CD4-positive, alpha-beta T cell (primary cell): ENCODE measurements at places on chromosomes 3 and 15.

DNA sequence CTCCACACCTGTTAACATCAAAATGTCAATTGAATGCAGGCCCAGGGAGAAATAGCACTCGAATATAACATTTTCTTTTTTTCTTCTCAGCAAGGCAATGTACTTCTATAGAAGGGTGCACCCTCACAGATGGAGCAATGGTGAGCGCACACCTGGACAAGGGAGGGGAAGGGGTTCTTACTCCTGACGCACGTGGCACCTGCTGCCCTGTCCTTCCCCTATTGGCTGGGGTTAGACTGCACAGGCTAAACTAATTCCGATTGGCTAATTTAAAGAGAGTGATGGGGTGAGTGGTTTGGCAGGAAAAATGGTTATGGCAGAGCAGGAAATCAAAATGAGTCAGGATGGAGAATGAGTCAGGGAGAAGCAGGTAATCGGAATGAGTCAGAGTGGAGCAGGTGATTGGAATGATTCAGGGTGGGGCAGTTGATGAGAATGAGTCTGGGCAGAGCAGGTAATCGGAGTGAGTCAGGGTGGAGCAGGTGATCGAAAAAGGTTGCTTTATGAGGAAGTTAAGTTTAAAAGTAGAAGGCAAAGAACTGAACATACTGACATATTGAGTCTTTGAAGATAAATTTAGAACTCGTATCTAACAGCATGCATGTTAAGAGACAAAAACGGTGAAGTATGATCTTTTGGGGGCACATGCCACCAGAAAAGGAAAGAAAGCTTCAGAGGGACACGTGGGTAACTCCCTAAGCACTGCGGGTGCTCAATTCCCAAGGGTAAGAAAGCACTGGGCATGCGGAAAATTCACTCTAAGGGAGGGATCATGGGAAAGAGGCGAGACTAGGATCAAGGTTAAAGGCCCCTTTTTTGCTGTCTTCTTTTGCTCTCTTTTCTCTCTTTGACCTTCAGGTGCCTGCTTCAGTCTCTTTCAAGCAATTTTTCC, 72.9 kb upstream of the GALNT15 start:
- H3K27me3 ChIP-seq = no peaks in the 10 kb centered on the region
- no peaks in the 10 kb centered on the region for H3K4me1 ChIP-seq
- H3K36me3 ChIP-seq = no peaks in the 10 kb centered on the region
- no peak overlapping the region for H3K4me3 ChIP-seq
- DNase-seq = no peak

- no peaks in the 10 kb centered on the region for H3K36me3 ChIP-seq
- H3K27ac ChIP-seq = no peak overlapping the region
- H3K4me3 ChIP-seq = no peak overlapping the region
- H3K4me1 ChIP-seq = no peaks in the 10 kb centered on the region
- no peak for DNase-seq
Observed at GRCh38 chr3:192092388-192093005, 631.5 kb downstream of the PYDC2 start.

- no peak overlapping the region for H3K4me3 ChIP-seq
- no peaks in the 10 kb centered on the region for H3K4me1 ChIP-seq
- no peak for DNase-seq
Observed at GRCh38 chr3:96986241-96986640, 171.8 kb downstream of the EPHA6 start.

- no peaks in the 10 kb centered on the region for H3K36me3 ChIP-seq
- DNase-seq = peak; percentile 32
- H3K4me3 ChIP-seq = no peak overlapping the region
- peaks cover 36% of the 10 kb centered on the region for H3K4me1 ChIP-seq
- H3K27ac ChIP-seq = no peak overlapping the region
Observed at GRCh38 chr15:20352241-20353200, 189.1 kb downstream of the GOLGA6L6 start.

GRCh38 chr3:42412526-42413155, 2.2 kb upstream of the LYZL4 start:
- H3K4me1 ChIP-seq = no peaks in the 10 kb centered on the region
- DNase-seq = no peak
- H3K4me3 ChIP-seq = no peak overlapping the region
- no peaks in the 10 kb centered on the region for H3K36me3 ChIP-seq
- H3K27ac ChIP-seq = no peak overlapping the region

DNA sequence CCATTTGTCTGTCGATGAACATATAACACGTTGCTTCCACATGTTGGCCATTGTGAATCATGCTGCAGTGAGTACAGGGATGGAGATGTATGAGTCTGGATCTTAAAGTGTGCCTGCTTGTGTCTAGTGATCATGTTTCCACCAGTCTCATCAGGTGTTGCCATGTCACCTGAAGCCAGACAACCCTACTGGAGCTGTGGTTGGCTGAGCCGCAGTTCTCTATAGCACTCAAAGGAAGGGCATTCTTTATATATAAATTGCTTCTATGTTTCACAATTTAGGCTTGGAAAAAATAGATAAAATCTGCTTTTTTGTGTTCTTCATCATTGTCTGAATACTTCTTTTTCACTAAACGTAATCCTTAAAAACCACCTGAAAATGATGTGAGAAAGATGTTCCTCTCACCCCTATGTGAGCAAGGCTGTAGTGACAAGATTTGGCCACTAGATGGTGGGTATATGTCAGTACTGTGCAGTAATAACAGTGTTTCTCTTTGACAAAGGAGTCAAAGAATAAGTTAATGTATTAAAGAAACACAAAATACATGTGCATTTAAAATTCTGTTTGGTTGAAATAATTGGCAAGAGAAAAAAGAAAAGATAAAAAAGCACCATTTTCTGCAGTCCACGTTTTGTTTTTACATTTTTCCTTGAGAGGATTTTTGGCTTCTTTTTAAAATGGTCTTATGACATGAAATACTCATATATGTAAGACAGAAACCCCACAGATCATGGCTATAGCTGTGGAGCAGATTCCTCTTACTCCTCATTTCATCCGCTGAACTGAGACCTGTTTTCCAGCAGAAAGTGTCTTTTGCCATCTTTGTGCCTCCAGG, 394.5 kb upstream of the DPPA4 start:
- H3K27ac ChIP-seq = no peak overlapping the region
- peak; percentile 47 for DNase-seq
- no peaks in the 10 kb centered on the region for H3K36me3 ChIP-seq
- H3K4me1 ChIP-seq = peaks cover 2% of the 10 kb centered on the region
- H3K27me3 ChIP-seq = no peaks in the 10 kb centered on the region
- no peak overlapping the region for H3K4me3 ChIP-seq

- no peaks in the 10 kb centered on the region for H3K27me3 ChIP-seq
- H3K4me3 ChIP-seq = no peak overlapping the region
- no peak overlapping the region for H3K27ac ChIP-seq
- H3K36me3 ChIP-seq = peaks cover 4% of the 10 kb centered on the region
- no peaks in the 10 kb centered on the region for H3K4me1 ChIP-seq
Observed at GRCh38 chr3:171335559-171335958, 124.6 kb downstream of the TNIK start.

- no peaks in the 10 kb centered on the region for H3K27me3 ChIP-seq
- DNase-seq = no peak
- H3K36me3 ChIP-seq = no peaks in the 10 kb centered on the region
- H3K4me1 ChIP-seq = peaks cover 12% of the 10 kb centered on the region
- H3K4me3 ChIP-seq = no peak overlapping the region
- no peak overlapping the region for H3K27ac ChIP-seq
Observed at GRCh38 chr15:72538931-72539330, 64.8 kb downstream of the ARIH1 start.

- no peaks in the 10 kb centered on the region for H3K4me1 ChIP-seq
- no peak overlapping the region for H3K4me3 ChIP-seq
- H3K27ac ChIP-seq = no peak overlapping the region
- peak; percentile 43 for DNase-seq
Observed at GRCh38 chr15:73704869-73705645, 20.9 kb downstream of the CD276 start.

- no peak overlapping the region for H3K27ac ChIP-seq
- DNase-seq = no peak
- H3K27me3 ChIP-seq = no peaks in the 10 kb centered on the region
- no peak overlapping the region for H3K4me3 ChIP-seq
- no peaks in the 10 kb centered on the region for H3K36me3 ChIP-seq
- H3K4me1 ChIP-seq = no peaks in the 10 kb centered on the region
Observed at GRCh38 chr15:62622775-62623174, 419.8 kb upstream of the TPM1 start.

GRCh38 chr15:62899090-62899493, 143.5 kb upstream of the TPM1 start:
- H3K4me3 ChIP-seq = no peak overlapping the region
- H3K27me3 ChIP-seq = no peaks in the 10 kb centered on the region
- no peak overlapping the region for H3K27ac ChIP-seq
- no peaks in the 10 kb centered on the region for H3K4me1 ChIP-seq

- no peak for DNase-seq
- no peaks in the 10 kb centered on the region for H3K27me3 ChIP-seq
- no peaks in the 10 kb centered on the region for H3K36me3 ChIP-seq
- H3K4me3 ChIP-seq = no peak overlapping the region
- H3K4me1 ChIP-seq = no peaks in the 10 kb centered on the region
- H3K27ac ChIP-seq = no peak overlapping the region
Observed at GRCh38 chr3:157872902-157873301, 233.3 kb downstream of the SHOX2 start.

GRCh38 chr15:66886241-66886675, 179.1 kb upstream of the SMAD3 start:
- H3K4me1 ChIP-seq = no peaks in the 10 kb centered on the region
- no peak overlapping the region for H3K4me3 ChIP-seq
- H3K27ac ChIP-seq = no peak overlapping the region
- no peaks in the 10 kb centered on the region for H3K36me3 ChIP-seq
- H3K27me3 ChIP-seq = peaks cover 6% of the 10 kb centered on the region
- DNase-seq = no peak

DNA sequence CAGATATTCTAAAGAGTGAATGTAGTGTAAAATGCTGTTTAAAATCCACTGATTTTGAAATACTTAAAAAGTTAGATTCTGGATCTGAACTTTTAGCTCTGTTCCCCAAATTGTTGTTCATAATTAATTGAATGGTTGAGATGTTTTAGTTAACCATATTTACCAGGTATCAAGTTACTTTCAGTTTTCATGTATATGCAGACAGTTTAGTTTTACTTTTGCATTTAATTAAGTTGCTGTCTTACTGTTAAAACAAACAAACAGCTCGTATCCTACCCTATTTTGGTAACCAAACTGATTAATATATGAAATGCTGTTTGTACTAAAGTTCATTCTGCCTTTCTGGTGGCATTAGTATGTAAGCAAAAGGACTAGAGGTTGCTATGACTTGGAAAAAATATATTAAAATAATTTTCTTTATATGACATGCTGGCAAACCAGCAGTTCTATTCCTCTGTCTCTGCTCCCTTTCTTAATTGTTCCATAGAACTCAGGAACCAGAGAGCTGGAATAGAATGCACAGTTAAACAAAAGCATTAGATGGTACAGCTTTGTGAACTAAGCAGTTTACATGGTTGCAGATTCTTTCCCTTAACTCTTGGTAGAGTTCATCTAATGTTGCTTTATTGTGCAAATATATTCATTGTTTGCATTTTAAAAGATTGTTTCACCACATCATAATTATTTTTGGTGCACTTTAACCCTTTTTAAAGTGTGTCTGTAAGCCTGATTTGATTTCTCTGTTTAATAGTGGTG, 39.5 kb upstream of the SCAANT1 start:
- DNase-seq = no peak
- peaks cover 26% of the 10 kb centered on the region for H3K36me3 ChIP-seq
- peak overlapping the region; percentile 9 for H3K4me3 ChIP-seq
- no peaks in the 10 kb centered on the region for H3K27me3 ChIP-seq
- peaks cover 21% of the 10 kb centered on the region for H3K4me1 ChIP-seq
- peak overlapping the region; percentile 8 for H3K27ac ChIP-seq

- DNase-seq = no peak
- H3K27ac ChIP-seq = no peak overlapping the region
- no peaks in the 10 kb centered on the region for H3K4me1 ChIP-seq
- H3K4me3 ChIP-seq = no peak overlapping the region
- no peaks in the 10 kb centered on the region for H3K27me3 ChIP-seq
- peaks cover 7% of the 10 kb centered on the region for H3K36me3 ChIP-seq
Observed at GRCh38 chr3:45546716-45547701, 47.5 kb upstream of the LIMD1 start.

- no peak overlapping the region for H3K27ac ChIP-seq
- H3K36me3 ChIP-seq = no peaks in the 10 kb centered on the region
- H3K4me1 ChIP-seq = no peaks in the 10 kb centered on the region
- H3K4me3 ChIP-seq = no peak overlapping the region
- DNase-seq = no peak
- H3K27me3 ChIP-seq = no peaks in the 10 kb centered on the region
Observed at GRCh38 chr3:177528306-177529070, 331.2 kb upstream of the TBL1XR1 start.

GRCh38 chr3:61964566-61964965, 403.2 kb downstream of the PTPRG start:
- H3K4me1 ChIP-seq = no peaks in the 10 kb centered on the region
- H3K4me3 ChIP-seq = no peak overlapping the region
- H3K36me3 ChIP-seq = no peaks in the 10 kb centered on the region
- no peak for DNase-seq

- H3K36me3 ChIP-seq = no peaks in the 10 kb centered on the region
- H3K4me1 ChIP-seq = peaks cover 11% of the 10 kb centered on the region
- H3K27ac ChIP-seq = peak overlapping the region; percentile 90
- no peaks in the 10 kb centered on the region for H3K27me3 ChIP-seq
- peak overlapping the region; percentile 83 for H3K4me3 ChIP-seq
Observed at GRCh38 chr3:141875893-141876380, 506 bp upstream of the ATP1B3 start.

DNA sequence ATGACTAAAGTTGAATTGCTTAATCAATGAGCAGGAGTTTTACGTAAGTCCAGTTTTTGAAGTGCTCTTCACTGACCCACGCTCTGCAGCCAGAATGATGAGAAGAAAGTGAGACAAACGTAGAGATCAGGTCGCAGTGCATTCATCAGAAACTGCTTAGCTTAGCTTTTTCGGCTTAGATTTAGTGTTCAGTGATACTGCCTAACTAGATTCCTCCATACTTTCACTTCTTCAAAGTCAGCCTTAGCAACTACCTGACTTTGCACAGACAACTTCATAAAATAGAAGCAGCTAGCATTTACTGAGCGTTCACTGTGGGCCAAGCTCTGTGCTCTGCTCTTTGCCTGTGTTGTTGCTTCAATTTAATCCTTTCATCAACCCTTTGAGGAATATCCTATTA, 116.1 kb downstream of the KCNH8 start:
- no peaks in the 10 kb centered on the region for H3K27me3 ChIP-seq
- DNase-seq = no peak
- H3K4me1 ChIP-seq = no peaks in the 10 kb centered on the region
- H3K4me3 ChIP-seq = no peak overlapping the region
- H3K27ac ChIP-seq = no peak overlapping the region

DNA sequence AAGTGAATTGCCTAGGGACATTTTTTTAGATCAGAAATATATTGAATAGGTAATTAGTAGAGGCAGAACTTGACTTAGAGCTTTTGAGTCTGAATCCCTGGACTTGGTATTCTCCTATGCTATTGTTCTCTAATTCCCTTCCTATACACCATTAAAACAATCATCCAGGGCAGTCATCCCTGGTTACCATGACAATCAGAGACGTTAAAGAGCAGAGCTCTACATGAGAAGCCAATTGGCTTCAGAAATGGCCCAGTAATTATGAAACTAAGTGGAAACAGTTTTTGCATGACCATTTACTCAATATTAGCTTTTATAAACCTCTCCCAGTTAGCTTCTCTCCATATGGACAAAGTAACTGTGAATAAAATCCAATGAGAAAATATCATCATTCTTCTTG, 182.1 kb upstream of the TP63 start:
- no peak for DNase-seq
- H3K4me1 ChIP-seq = no peaks in the 10 kb centered on the region
- no peak overlapping the region for H3K4me3 ChIP-seq
- no peaks in the 10 kb centered on the region for H3K27me3 ChIP-seq
- H3K36me3 ChIP-seq = no peaks in the 10 kb centered on the region

GRCh38 chr3:21670386-21670785, 80.6 kb downstream of the ZNF385D start:
- no peak overlapping the region for H3K27ac ChIP-seq
- H3K27me3 ChIP-seq = no peaks in the 10 kb centered on the region
- no peak for DNase-seq
